ENCODE measurements at places on chromosomes 3 and 15. TPM values are rescaled to one million over a fixed set of nuclear protein-coding genes. Genes with fewer than 3 reads are reported as not detected.

CACNA2D2 gene
- polyA plus RNA-seq = 16.1 TPM

NR2F2 gene
- 312 TPM for polyA plus RNA-seq

NMNAT3 gene
- 10.6 TPM for polyA plus RNA-seq

DNA sequence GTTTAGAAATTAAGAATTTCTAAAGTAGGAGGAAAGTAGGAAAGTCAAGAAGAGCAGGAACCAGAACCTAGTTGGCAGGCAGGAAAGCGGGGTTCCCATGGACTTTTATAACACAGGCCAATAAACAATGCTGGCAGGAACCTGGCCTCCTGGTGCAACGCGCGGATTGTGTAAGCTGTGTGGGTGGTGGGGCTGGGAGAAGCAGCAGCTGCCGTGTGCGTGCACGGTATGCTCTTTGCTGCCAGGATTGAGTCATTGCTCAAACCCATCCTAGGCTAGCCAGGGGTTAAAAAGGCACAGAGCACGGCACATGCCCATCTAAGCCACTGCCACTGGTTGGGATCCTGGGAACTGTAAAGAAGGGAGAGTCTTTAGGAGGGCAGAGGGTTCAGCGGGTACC is 209.9 kb upstream of the RGMA start:
- no peak for DNase-seq

GRCh38 chr3:188752850-188753249 is 418.9 kb upstream of the TPRG1 start:
- DNase-seq = no peak

TMC3 gene
- polyA plus RNA-seq = 0.12 TPM

Data from right renal cortex interstitium (tissue), 3 donors.